Substantia nigra (tissue), 51 donors: ENCODE measurements at places on chromosomes 1 and 21.

GRCh38 chr1:167587872-167588271, 34.3 kb upstream of the CREG1 start:
- DNase-seq: no peak

- no peak for DNase-seq
Measured at GRCh38 chr1:10489291-10490055, 14.7 kb downstream of the PEX14 start.

DNA sequence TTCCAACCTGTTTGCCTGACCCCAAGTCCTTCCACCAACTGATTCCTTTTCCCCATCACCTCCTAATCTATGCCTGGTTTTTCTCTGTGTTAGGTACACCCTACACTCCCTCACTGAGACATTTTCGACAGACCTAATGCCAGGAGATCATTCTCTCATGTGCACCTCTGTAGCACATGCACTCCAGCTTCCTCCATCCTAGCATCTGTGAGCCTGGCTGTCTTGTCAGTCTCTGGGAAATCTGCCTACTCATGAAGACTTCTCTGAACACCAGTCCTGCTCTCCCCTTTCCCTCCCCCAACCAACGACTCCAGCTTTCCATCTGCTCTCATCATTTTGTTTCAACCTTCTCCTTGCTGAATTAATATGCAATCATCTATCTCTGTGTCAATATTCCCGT, 987 bp downstream of the MED8 start:
- no peak for DNase-seq

DNA sequence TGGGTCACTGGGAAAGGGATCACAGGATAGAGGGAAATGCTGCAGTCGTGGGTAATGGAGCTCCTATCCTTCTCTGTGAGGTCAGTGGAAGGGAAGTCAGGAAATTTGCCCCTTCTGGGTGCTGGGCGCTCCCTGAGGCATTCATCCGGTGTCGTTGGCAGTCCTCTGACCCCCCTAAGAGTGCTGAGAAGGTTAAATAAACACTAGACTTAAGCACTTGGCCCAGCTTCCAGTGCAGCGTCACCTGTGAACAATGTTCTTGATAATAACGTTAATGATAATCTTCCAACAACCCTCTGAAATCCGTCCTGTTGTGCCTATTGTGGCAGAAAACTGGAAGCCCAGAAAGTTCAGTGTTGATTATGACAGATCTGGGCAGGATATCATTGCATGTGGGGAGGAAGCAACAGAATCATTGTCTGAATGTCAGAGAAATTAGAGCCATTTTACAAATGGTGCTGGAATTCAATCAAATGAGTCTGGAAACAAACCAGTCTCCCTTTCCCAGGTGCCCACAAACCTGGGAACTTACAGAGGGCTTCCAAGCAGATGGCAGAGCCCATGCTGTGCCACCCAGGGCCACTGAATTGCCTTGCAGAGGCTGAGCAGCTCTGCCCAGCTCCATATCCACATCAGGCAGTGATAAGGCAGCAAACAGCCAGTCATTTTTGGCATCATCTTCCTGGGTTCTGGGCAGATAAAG, 216.8 kb downstream of the KAZN start:
- no peak for DNase-seq

DNA sequence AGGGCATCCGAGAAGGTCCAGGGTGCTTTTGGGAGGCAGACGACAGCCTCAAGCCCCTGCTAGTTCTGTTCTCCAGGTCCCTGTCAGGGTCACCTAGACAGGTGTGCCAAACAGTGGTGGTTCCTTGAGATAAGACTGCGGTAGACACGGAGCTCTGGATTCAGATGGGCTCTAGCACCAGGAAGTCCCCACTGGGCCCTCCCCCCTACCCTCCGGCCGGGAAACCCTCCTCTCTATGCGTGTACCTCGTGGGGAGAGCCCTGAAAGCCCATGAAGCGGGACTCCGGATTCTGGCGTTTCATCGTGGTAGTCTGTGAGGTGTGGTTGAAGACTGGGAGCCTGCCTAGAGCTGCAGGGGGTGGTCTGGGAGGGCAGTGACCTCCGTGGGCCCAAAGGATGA, 2.1 kb upstream of the KCNA2 start:
- DNase-seq: no peak

- DNase-seq: peak; percentile 38
Measured at GRCh38 chr1:192787914-192788585, 20.8 kb upstream of the RGS2 start.

- DNase-seq: no peak
Measured at GRCh38 chr1:174689524-174689923, 241.8 kb downstream of the GPR52 start.

- no peak for DNase-seq
Measured at GRCh38 chr1:40689737-40690136, 1.8 kb upstream of the NFYC start.

- no peak for DNase-seq
Measured at GRCh38 chr1:113534130-113534817, 144.0 kb downstream of the MAGI3 start.

GRCh38 chr1:93732514-93732913, 50.9 kb upstream of the BCAR3 start:
- DNase-seq: no peak

- DNase-seq: no peak
Measured at GRCh38 chr1:185646202-185646683, 87.9 kb upstream of the HMCN1 start.

- DNase-seq: no peak
Measured at GRCh38 chr1:176765608-176766007, 302.6 kb downstream of the PAPPA2 start.

GRCh38 chr1:39969048-39969447, 14.1 kb downstream of the MFSD2A start:
- no peak for DNase-seq

DNA sequence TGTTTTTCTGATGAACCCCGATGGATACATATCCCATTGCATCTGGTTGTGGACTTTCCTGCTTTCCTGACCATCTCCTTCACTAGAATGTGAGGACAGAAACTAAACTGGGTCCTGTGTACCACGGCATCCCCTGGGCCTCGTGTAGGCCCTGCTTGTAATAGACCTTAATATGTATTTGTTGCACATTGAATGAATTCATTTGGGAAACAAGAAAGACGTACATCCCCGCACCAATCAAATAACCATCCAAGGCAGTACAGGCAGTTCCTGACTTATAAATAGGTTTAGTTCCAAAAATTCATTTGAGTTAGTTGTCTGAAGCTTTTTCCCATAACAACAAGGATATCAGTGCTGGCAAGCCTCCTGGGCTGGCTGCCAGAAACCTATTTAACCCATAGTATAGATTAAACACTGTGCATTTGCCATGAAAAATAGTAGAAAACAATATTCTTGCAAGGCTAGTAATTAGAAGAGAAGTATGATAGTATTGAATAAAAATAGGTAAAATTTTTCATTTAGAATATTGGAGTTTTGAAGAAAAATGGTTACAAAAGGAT, 81.8 kb upstream of the CD34 start:
- DNase-seq: no peak
